MV-4-11 (cell line): ENCODE measurements at places on chromosomes 11 and 22.

- DNase-seq, result no peak
Observed at GRCh38 chr22:19385221-19385906, 46.2 kb downstream of the HIRA start.

GRCh38 chr11:134150195-134150903, 73.4 kb downstream of the NCAPD3 start:
- peak; percentile 19 for DNase-seq

DNA sequence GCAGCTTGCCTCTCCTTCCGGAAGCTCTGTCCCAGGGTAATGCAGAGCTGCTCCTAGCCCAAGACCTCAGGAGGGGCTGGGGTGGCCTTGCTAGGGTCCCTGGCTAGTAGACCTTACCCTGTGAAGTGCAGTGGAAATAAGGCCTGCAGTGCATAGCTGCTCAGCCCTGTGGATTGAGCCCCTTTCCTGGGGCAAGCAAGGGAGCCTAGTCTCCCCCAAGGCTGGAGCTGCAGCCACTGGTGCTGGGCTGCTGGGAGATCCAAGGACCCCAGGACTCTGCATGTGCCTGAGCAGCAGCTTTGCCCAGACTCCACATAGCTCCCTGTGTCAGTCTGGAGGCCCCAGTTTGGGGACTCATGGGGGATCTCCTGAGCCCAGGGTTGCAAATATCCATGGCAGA, 57.9 kb downstream of the FANCF start:
- DNase-seq, result no peak

DNA sequence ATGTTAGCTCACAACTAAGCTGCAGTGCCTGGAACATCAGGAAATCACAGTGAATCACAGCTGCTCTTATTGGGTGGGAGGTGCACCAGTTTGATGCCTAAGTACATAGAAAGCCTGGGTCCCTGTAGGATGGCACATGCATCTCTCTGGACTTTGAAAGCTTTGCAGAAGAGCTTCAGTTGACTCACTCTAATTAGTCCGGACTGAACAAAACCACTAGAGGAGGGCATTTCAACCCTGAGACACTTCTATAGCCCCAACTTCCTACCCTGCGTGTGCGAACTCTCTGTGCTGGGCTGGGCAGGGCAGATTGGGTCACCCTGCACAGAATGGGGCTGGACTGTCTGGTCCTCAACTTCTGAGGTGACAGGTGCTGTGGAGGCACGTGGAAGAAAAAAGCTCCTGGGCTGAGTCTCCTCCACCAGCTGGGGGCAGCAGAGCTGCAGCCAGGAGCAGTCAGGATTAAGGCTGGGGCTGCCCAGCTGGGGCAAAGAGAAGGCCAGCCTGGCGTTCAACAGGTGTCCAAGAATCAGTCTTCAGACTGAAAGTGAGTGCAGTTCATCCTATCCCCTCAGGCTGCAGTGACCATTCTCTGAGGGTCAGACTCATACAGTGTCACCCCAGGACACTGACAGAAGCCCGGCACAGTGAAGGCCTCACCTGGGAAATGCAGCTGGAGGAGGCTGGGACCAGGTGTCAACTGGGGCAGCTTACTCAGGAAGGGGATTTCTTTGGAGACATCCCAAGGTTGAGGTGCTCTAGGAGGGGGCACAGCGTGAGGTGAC, 22.1 kb downstream of the GGTLC2 start:
- DNase-seq, result peak; percentile 24
